ENCODE measurements at places on chromosomes 11 and 22. TPM values are rescaled to one million over a fixed set of nuclear protein-coding genes. Genes with fewer than 3 reads are reported as not detected.

CADM1 gene
- total RNA-seq: 248 TPM

PLCB3 gene
- 9.2 TPM for total RNA-seq

MYOD1 gene
- total RNA-seq: not detected

OR51I1 gene
- not detected for total RNA-seq

NFRKB gene
- 20.9 TPM for total RNA-seq

RHBDD3 gene
- 14.3 TPM for total RNA-seq

RAB36 gene
- total RNA-seq: 5.9 TPM

FAM76B gene
- 73.0 TPM for total RNA-seq

MS4A6E gene
- not detected for total RNA-seq

GNG3 gene
- 20.0 TPM for total RNA-seq

KRTAP5-8 gene
- 0.31 TPM for total RNA-seq

DNA sequence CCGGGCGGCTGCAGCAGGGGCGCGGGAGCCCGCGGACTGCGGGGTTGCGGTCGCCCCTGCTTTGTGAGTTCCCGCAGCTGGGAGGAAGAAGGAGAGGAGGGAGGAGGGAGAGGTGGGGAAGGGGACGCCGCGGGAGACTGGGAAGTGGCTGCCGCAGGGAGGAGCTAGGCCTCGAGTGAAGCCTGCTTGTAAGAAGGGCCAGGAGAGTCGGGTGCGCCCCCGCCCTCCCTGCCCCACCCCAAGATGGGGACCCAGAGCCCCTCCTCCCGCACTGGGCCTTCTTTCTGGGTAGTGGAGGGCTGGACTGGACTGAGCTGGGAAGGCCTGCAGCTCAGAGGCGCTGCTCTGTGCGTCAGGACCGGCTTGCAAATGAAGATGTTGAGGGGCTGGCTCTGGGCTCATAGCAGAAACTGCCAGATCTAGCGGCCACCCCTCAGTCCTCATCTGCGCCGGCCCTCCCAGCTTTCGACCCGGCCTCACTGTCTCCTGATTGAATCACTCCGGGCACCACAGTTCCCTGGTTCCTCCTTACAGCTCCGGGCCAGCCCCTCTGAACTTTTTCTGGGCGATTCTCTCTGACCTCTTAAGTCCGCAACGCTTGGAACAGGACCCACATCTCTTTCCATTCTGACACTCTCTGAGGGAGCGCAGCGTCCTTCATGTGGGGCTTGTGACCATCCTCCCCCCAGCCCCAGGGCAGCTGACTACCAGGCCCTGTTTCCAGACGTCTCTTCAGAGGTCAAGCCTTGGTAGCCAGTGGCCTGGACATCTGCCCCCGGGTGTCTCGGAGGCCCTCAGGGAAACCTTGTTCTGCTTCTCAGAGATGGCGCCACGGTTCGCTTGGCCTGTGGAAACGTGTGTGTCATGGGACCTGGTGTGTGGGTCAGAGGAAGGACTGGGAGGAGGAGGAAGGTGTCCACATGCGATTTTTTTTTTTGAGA is 21.9 kb downstream of the SERPINH1 start:
- peak; percentile 43 for DNase-seq

DNA sequence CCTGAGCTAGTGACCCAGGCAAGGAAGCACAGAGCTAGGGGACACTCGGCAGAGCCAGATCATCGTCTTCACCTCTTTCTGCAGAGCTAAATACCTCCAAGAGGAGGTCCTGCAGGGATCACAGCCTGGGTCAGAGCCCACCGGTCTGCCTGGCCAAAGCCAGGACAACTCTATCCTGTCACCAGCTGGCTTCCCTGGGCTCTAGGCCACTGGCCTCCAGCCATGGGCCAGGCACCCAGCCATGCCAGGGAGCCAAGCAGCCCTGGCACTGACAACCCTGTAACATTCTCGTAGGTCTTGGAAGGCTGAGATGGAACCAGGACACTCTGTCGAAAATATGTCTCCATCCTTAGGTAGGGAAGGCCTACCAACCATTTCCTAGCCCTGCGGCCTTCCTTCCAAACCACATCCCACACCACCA is 270.1 kb downstream of the BUD13 start:
- peak; percentile 9 for DNase-seq

DNA sequence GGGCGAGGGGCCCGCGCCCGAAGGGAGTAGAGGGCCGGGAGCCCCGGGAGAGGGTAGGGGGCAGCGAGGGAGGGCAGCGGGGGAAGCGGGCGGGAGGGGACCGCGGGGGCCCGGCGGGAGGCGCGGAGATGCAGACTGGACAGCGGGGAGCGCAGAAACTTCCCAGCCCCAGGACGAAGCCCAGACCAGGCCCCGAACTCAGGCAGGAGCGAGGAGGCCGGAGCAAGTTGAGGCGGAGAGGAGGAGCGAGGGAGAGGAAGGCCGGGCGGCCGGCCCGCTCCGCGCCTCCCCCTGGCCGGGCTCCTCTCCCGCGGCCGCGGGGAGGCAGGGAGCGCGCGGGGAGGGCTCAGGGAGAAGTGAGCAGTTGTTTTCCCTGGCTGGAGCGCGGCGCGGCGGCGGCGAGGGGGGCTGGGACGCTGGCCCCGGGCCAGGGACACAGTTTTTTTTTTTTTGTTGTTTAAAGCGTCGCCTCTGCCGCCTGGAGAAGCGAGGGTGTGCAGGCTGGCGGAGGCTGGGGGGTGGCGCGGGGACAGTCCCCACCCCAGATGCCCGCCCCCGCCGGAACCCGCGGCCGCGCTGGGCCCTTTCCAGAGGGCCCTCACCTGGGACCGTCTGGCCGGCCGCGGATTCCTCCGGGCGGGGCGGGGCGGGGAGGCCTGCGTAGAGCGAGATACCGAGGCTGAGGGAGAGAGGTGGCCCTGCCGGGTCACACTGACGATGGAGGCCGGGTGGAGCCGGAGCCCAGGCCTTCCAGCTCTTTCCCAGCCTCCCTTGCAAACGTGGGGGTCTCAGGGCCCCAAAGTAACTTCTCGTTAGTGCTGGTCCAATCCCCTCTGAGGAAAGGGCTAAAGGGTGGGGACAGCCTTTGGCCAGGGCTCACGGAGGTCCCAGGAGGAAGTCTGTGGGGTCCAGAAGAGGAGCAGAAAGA is at the start of gene LTBP3:
Gene LTBP3, minus strand, starts transcription at position 358 of the 928 bp plus-strand sequence. CDS start 400 bp downstream, outside the sequence.
- DNase-seq: peak; percentile 75

DNA sequence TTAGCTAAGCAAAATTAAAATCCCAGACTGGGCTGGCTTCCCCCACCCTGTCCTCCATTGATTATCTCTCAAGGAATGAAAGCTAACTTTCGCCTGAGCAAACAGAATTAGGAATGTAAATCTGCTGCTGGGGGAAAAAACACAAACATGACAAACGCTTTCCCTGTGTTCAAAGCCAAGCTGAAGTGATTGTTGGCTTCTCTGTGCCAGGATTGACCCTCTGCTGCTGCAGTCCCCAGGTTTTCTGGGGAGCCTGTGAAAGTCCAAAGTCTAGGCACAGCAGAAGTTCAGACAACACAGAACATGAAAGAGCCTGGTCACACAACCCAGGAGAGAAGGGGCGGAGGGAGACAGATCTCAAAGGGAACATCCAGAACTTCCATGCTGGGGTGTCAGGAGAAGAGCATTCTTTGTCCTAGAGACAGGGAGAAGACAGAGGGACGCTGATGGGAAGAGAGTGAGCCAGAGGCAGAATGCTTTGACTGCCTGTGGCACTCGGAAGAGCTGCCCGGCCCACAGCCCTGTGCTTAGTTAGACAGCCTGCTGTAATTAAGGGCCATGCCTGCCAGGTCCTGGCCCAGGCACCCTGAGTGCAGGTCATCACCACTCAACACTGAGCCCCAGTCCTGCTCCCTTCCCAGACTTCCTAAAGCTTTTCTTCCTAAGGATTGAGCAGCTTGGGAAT is 6.9 kb downstream of the PATZ1 start:
- no peak for DNase-seq

GRCh38 chr11:125378571-125378970 is 117.5 kb downstream of the FEZ1 start:
- DNase-seq: no peak

DNA sequence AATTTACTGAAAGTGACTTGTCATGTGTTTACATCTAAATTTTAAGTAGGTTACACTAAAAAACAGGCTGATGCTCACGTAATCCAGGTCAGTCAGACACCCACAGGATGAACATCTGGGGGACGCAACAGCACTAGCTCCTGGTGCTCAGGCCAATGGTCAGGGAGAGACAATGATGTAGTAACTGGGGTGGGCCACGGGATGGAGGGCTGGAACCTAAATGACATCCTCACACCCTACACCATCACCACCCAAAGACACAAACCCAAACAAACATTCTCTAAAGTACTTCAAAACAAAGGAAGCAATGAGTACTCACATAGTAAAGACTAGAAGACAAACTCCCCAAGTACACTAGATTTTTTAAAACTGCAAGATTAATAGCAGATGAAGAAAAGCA is 53.5 kb upstream of the SLC25A1 start:
- DNase-seq: no peak

- no peak for DNase-seq
Observed at GRCh38 chr11:100778166-100778785, 91.2 kb downstream of the ARHGAP42 start.

DNA sequence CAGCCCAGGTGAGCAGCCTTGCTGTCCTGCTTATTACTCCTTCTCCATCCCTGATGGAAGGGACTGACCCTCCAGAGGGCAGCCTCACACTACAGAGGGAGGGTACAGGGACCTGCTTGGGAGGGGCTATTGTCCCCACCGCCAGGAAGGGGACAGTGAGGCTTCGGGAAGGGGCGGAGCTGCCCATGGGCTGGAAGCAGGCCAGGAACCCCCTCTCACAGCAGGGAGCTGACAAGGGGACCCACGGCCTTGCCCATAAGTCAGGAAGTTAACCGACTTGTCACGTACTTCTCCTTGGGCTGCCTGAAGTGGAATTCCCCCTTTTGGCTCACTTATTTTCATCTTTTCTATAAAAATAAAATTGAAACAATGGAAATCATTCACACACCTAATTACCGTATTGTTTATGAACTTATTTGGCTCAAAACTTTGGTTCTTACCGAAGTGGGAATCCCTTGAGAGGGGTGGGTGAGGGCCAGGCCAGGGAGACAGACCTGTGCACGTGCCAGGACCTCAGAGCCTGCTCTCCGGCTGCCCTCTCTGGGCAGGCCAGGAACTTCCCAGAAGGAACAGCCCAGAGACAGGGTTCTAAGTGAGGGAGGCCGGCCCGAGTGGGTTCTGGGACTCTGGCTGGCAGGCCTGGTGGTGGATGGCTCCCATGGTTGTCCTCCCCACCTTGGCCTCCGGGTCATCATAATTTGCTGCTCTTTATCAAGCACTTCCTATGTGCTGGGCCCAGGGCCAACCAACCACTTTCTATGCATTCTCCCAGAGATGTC is 5.8 kb downstream of the MGAT3 start:
- DNase-seq: no peak

DNA sequence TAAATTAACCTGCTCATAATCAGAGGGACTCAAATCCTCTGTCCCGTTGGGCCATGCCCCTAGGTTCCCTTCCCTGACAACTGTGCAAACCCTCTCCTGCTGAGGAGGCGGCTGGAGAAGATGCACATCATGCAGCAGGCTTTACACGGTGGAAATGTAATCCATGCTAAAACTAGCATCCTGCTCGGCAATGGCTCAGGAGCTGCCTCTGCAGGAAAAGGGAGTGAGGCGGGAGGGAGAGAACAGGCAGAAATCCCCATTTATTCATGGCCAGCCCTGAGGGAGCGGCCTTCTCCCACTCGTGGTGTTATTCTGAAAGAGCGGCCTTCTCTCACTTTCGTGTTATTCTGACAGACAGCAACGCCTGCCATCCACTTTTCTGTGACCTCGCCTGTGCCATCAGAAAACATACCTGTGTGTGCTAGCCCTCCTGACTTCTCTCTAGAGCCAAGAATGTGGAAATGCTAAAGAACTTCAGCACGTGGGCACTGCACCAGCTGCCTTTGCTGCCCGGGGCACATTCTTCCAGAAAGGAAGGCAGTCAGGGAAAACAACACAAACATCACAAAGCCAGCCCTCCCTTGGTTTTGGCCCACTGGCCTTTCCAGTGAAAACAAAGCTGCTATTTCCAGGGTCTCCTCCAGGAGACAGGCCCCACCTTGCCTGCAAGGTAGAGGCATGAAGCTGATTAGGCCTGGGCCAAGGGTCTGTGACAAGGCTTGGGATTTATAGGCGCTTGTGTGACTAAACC is 62.9 kb upstream of the BID start:
- DNase-seq: no peak

- DNase-seq: no peak
Observed at GRCh38 chr11:105740164-105740903, 130.5 kb downstream of the GRIA4 start.

DNA sequence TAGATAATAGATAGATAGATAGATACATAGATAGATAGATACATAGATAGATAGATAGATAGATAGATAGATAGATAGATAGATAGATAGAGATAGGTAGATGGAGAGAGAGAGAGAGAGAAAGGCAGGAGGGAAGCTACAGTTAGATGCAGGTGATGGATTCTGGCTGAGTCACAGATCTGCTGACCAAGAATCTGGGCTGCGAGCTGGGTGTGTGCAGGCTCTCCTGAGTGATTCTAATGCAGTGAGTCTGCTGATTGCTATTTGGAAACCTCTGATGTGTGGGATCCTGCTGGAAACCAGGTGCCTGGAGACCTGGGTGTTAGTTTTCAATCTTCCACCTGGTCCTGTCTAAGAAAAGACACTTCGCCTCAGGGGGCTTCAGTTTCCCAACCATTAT is 1441.8 kb downstream of the TBC1D22A start:
- peak; percentile 41 for DNase-seq

DNA sequence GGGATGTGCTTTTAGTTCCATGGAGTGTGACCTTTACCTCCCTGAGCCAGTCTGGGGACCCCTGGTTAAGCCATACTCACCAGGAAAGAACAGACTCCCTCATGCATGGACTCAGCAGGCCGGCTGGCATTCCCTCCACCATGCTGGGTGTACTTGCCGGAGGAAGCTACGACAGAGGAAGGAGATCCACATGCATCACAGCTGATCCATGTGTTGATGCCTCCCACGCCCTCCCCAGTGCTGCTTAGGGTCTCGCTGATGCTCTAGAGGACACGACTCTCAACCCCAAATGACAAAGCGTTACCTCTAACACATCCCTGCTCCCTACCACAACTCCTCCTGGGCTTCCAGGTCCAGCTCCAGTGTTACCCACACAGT is 39.8 kb downstream of the GAB4 start:
- no peak for DNase-seq

- no peak for DNase-seq
Observed at GRCh38 chr11:114149689-114150407, 90.3 kb downstream of the ZBTB16 start.

DNA sequence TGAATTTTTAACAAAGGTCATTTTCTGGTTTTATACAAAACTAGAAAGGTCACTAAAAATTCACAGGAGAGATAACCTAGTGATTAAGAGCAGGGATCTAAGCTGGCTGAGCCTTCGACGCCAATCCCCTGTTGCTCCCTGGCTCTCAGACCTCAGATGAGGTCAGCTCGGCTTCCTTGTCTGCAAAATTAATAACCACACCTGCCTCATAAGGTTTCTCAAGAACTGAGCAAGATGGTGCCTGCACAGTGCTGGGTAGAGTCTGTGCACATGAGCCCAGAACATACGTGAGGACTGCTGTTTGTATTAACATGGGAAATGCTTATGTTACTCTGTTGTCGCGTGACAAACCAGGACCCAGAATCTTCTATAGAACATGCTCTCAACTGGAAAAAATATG is 24.4 kb upstream of the CD5 start:
- no peak for DNase-seq

Measured in occipital lobe (tissue), 3 donors.